ENCODE measurements at places on chromosomes 7 and 10. TPM values are rescaled to one million over a fixed set of nuclear protein-coding genes. Genes with fewer than 3 reads are reported as not detected.

DNA sequence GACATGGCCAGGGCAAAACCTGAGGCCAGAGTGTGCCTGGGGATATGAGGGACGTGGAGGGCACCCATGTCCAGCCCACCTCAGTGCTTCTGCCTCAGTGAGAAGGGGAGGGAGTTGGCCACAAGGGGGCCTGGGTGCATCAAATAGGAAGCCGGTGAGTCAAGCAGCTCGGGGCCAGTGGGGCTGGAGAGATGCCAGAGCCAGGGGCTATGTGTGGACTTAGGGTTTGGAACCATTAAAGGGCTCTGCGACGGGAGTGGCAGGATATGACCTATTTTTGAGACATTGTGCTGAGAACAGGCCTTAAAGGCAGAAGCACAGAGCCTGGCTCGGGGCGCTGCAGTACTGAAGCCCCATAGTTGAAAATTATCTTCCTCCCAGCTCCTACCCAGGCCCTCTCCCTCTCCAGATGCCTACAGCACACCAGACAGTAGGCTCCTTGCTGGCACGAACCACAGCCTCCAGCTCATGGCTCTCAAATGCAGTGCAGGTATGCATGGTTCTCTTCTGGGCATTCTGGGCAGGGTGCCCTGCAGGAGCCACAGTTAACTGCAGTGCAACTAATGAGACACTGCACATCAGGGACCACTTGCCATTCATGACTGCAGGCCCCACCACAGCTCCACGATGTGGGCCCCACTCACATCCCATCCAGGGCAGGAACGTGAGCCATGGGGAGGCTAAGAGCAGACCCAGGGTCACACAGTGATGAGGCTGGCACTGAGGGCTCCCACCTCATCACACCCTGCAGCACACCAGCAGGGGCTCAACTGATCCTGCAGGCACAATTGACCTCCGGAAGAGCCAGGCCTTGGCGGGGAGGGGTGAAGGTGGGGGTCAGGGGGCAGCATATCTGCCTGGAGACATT is 7.2 kb upstream of the PGAM2 start:
- DNase-seq = peak; percentile 78

The MKI67 gene
- total RNA-seq = 16.4 TPM

DNA sequence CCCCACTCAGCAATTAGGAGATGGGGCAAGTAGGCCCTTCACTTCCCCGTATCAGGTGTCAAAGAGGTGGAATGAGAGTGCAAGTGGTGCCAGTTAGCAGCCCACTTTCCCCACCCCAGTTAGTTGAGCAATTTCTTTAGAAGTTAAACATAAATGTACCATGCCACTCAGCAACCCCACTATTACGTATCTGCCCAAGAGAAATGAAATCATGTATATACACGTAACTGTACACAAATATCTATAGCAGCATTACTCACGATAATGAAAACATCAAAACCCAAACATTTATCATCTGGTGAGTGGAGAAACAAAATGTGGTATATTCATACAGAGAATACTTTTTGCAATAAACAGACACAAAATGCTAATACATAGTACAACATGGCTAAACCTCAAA is 50.4 kb downstream of the IMMP2L start:
- DNase-seq = no peak

- no peak for DNase-seq
Measured at GRCh38 chr10:101217450-101218281, 11.6 kb downstream of the LBX1 start.

- DNase-seq = no peak
Measured at GRCh38 chr7:9835199-9835598, 1138.5 kb upstream of the PHF14 start.

- no peak for DNase-seq
Measured at GRCh38 chr10:71321386-71321785, 2.3 kb downstream of the SLC29A3 start.

The GIMAP6 gene
- total RNA-seq = 231 TPM

The CALHM3 gene
- total RNA-seq = not detected

DNA sequence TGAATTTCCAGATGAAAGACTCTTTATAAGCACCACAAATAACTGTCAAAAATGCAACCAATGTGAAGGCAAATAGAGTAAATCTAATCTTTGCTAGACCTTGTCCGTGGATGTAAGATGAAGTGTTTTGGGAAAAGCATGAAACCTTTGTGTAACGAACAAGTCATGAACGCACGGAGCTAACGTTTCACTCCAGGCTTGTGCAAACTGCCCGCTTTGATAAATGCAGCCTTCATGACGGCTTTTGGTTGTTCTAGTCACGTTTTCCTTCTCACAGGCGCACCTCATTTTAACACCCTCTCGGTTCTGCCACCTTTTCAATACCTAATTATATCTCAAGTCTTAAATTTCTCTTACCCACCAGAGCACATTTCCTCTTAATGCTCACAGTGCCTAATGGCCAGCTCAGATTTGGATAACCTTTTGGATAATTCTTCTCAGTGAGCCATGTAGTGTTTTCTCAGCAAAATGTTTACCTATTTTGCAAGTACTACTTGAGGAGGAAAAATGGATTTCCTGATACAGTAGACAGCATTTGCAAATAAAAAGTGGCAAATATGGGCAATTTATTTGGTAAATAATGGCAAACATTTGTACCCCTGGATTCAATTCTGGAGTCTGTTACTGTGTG is 63.2 kb downstream of the HECW1 start:
- DNase-seq = no peak

Measured in pulmonary artery endothelial cell (primary cell).